ENCODE measurements at places on chromosomes 5 and 9.

DNA sequence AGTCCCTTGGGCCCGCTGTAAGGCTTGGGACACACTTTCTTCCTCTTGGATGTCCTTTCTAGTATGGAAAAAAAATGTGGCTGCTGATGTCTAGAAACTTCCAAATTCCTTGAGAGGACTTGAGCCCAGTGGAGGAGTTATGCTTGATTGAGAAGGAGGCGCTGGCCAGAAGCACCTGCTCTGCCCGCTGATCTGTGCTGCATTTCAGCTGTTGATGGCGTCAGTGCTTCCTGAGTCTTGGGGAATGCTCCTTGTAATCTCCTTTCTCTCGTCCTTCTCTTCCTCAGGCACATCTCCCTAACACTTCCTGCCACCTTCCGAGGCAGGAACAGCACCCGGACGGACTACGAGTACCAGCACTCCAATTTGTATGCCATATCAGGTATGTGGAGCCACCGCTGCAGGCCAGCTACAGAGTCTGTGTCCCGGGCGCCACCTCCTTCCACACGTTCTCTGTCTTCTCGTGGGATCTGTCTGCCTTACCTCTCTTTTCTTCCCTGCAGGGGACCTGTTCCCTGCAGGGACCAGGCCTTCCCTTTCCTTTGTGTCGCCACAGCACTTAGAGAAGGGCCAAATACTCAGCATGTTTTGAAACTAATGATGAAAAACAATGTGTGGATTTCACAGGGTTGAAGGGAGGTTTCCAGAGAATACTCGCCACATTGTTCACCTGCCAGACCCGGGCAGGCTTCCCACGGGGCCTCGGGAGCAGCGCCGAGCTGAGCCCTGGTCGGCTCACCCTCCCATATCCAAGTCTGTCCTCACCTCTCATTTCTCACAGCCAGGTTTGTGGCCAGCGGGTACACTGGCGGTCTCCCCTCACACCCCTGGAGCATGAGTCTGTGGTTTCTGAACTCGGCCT is 95.2 kb downstream of the MVB12B start:
- DNase-seq: no peak

- DNase-seq: no peak
Observed at GRCh38 chr5:14794583-14795230, 76.9 kb downstream of the ANKH start.

- DNase-seq: no peak
Observed at GRCh38 chr5:158875272-158875679, 224.4 kb downstream of the EBF1 start.

DNA sequence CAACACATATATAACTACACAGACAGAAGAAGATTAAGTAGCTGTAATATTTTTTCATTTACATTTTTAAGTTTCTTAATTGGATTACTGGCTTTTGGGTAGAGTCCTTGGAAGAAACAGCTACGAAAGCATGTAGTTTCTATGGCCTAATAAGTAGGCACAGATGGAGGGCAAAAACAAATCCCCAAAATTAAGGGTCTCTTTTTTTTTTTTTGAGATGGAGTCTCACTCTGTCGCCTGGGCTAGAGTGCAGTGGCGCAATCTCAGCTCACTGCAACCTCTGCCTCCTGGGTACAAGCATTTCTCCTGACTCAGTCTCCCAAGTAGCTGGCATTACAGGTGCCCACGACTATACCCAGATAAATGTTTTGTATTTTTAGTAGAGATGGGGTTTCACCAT is 27.1 kb upstream of the MTMR12 start:
- DNase-seq: peak; percentile 5

GRCh38 chr5:181114844-181115778 is 15.9 kb downstream of the OR2V1 start:
- peak; percentile 19 for DNase-seq

DNA sequence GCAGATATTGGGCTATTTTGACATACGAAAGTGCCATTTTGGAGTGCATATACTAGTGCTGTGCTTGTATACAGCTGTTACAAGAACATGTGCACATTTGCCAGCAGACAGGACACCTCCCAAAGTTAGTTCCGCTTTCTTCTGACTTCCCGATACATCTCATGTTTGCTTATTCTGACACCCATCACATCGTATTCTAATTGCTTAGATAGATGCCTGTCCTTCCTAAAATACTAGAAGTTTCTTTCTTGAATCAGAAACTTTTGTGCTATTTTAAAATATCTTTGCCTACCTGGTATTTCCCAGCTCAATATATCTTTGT is 177.8 kb downstream of the TTLL11 start:
- peak; percentile 14 for DNase-seq

- DNase-seq: no peak
Observed at GRCh38 chr5:142663246-142663645, 22.6 kb downstream of the FGF1 start.

DNA sequence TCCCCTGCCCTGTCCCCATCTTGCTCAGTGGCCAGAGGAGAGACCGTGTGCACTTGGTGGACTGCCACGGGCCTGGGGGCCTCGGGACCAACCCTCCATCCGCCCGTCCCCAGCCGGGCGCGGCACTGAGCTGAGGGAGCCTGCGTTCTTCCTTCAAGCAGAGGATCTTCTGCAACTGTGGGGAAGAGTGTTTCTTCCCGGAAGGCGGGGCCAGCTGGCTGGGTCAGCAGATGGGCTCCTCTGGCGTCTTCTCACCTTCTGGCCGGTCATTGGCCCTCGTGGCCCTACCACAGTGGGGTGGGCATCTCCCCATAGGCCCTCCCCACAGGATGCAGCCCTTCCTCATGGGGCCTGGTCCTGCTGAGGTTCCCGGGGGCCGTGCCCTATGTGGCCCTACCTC is 17.4 kb downstream of the RXRA start:
- DNase-seq: no peak

GRCh38 chr5:32613050-32613672 is 27.8 kb downstream of the SUB1 start:
- DNase-seq: peak; percentile 88

GRCh38 chr5:110043025-110043424 is 353.3 kb downstream of the MAN2A1 start:
- no peak for DNase-seq

GRCh38 chr9:16265688-16266087 is 604.8 kb downstream of the BNC2 start:
- no peak for DNase-seq

- DNase-seq: peak; percentile 54
Observed at GRCh38 chr9:136662656-136663581, at the start of gene EGFL7. Gene EGFL7, plus strand, starts transcription at chr9:136662916. Its CDS starts 5,367 bp downstream, at chr9:136668283.

DNA sequence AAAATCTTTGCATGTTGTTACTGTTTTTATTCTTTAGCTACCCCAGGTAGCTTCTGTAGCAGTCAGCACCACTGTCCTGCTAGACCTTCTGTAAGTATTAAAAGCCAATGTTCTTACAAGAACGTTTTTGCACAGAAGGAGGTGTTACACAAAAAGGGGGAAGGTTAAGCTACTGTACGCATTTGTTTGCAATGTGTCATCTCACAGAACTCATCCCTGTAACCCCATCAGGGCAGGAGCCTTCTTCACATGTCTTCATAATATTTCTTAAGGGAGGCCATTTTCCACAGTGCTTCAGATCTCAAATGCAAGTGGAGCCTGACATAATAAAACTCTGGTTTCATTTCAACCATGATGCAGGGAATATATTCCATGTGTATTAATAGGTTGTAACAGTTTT is 67.9 kb downstream of the OSMR start:
- no peak for DNase-seq

- no peak for DNase-seq
Observed at GRCh38 chr5:7271435-7272084, 124.4 kb upstream of the ADCY2 start.

DNA sequence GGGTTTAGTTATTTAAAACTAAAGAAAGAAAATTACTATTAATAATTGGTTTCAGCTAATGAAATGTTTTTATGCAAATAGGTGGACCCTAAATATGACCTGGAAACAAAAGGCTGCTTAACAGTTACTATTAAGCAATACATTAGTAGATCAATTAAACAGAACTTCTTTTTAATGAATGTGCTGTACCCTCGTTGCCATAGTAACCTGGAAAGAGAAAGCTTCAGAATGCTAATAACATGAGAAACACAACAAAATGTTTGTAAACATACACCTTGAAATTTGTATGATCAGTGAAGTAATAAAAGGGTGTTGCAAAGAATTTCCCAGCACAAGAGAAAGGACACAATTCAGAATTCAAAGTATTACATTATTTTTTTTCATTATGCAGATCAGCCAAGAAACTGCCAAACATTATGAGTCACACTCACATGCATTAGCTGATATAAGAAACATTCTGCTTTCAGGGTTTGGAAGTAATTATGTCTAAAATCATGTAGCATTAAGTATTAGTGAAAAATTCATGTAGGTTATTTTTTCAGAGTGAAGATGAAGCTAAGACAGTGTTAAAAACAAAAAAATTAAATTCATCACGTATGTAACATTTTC is 348.3 kb downstream of the ISL1 start:
- no peak for DNase-seq

GRCh38 chr9:37574241-37574721 is 1.9 kb downstream of the FBXO10 start:
- no peak for DNase-seq

- no peak for DNase-seq
Observed at GRCh38 chr9:92949266-92949982, 2.1 kb downstream of the FGD3 start.

GRCh38 chr5:91384671-91385430 is 1.7 kb upstream of the ARRDC3 start:
- DNase-seq: peak; percentile 91

- no peak for DNase-seq
Observed at GRCh38 chr9:123116036-123116435, 82.6 kb downstream of the GPR21 start.

DNA sequence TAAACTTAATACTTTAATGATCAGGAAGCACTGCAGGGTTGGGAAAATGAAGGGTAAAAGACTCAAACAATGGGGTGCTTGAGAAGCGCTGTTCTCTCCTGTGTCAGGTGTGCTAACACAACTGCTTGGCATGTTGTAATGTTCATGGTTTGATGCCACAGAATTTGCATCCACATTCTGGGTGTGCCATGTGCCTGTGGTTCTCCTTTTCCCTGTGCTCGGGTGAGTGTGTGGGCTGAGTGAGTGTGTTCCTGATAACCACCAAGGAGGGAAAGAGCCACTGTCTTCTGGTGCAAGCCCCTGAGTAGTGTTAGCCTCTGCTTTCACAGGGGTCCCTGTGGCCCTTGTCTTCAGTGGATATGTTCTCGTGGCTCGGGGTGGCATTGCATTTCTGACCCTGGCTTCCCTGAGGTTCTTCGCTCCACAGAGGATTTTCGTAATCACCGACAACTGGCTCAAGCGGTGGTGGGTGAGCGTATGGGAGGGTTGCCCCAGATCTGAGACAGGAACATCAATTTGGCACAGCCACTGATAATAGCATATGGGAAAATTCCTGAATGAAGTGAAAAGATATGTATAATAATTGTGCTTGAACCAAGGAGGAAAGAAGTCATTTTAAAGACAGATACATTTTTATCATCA is 102.0 kb downstream of the MVB12B start:
- DNase-seq: no peak

- DNase-seq: no peak
Observed at GRCh38 chr5:68242743-68243142, 27.2 kb downstream of the PIK3R1 start.

DNA sequence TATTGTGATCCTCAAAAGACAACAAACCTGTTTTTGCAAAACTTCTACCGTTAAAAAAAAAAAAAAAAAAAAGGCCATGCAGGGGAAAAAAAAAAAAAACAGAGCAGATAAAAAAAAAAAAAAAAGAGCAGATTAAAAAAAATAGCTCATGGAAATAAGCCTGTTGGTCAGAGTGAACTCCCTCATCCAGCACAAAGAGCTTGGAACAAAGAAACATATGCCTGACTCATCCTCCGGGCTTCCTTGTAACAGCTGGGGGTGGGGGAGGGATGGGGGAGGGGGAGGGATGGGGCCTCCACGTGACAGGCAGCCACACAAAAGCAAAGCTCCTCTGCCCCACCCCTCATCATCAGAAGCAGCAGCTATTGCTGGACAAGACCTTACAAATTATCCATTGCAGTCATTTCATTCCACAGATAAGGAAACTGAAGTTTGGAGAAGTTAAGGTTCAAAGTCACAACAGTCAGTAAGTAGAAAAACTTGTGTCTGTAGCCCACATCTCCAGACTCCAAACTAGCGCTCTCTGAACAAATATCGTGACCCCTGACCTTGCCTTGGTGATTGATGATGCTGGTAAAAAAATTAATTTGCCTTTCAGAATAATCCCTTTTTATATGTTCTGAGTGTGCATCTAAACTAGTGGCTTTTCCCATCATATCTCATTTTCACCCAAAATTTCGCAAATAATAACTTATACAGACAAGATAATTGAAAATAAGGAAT is 38.9 kb downstream of the SLC35D2 start:
- peak; percentile 12 for DNase-seq

DNA sequence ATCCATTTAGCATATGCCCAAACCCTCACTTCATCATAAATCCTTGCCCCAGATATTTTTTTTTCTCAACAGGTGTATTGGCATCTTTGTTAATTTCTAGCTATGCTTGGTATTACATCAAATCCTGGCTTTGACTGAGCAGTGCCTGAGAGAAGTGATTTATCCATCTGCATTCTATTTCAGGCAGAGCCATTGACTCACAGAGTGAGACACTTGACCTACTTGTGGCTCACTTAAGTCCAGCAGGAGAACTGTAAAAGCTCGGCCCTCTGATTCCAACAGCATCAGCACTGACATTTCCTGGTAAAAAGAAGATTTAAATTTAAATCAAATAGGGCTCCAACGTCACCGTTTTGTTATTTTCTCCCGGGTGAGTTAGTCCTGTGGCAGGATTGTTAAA is 93.4 kb downstream of the PLK2 start:
- DNase-seq: no peak

- DNase-seq: no peak
Observed at GRCh38 chr5:138468133-138468965, 3.1 kb downstream of the EGR1 start.

DNA sequence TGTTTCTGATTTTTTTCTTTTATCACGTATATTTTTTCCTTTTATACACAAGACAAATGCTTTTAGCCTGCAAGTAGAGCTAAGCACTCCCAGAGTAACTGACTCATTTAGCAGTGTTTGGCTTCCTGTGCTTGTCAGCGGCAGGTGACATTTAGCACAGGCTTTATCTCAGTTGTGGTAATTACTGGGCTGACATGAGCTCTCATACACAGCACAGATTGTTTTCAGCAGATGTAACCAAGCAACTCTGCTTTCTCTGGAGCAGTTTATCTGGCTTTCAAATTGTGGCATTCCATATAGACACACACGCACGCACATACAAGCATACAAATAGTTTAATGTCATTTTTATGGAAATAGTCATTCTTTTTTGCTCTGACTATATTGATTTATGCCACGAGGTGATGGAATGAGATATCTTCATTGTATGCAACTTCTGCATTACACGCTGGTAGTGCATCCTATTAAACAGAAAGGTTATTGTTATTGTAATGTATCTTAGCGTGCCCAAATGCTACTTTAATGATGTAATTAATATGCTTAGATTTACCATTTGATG is 379.0 kb upstream of the GRAMD2B start:
- no peak for DNase-seq

GRCh38 chr5:104951829-104952228 is 1389.2 kb upstream of the NUDT12 start:
- DNase-seq: no peak

DNA sequence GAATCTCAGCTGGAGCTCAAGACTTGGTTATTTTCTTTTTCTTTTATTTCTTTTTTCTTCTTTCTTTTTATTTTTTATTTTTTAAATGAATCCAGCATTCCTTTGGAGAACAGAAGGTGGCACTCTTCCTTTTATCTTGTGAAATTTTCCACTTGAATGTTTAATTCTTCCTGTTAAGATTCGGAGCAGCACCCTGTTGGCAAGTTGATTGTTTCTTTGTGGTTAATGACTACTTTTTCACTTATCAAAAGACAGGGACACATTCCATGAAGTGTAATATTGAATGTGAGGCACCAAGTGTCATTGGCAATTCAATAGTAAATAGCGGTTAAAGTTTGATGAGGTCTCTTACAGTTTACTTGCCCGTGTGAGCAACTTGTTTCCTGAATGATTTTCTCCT is 240.5 kb upstream of the CHD1 start:
- no peak for DNase-seq
